Stimulated activated naive CD4-positive, alpha-beta T cell treated with Interleukin-2 at 50 U/mL for 16 hours (primary cell): ENCODE measurements at places on chromosomes 3 and 15.

- DNase-seq = no peak
These were observed 650.7 kb upstream of the ALCAM start for GRCh38 chr3:104715972-104716371.

DNA sequence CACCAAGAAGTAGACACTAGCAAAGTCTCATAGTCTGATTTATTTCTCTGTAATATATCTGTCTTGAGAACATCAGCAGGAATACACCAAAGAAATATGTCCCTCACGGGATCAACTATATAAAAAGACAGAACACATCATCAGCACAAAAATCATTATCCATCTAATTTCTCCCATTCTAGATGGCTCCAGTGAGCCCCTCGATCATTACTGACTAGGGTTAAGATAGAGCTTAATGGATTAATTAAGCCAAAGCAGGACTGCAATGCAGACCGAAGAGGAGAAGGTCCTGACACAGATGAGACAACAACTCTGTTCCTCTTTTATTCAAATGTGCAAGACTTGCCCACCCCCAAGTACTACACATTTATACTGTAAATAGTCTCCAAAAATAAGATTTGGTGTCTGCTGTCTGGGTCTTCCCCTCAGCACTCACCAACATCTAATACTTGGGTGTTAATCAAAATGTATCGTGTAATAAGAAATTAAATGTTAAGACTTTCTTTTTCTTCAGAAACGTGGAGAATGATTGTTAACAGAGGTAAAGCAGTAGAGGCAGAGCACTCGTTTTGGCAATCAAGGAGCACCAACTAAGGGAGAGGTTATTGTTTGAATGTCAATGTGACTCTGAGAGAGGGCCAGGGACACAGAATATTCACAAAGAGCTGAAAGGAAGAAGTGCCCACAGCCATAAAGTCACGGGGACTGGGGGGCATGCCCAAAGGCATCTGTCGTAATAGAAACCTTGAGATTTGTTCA lies 133.6 kb downstream of the TIGIT start:
- no peak for DNase-seq

GRCh38 chr15:64112073-64112772 lies 16.4 kb downstream of the SNX1 start:
- no peak for DNase-seq

GRCh38 chr3:191070201-191070600 lies 128.8 kb upstream of the OSTN start:
- DNase-seq = no peak

- no peak for DNase-seq
These were observed at the start of gene ARL14 for GRCh38 chr3:160676547-160677303. Gene ARL14 (plus strand): TSS chr3:160677160. CDS start chr3:160677347, 187 bp downstream.

GRCh38 chr3:150061288-150062024 lies 90.8 kb upstream of the PFN2 start:
- DNase-seq = no peak

- DNase-seq = no peak
These were observed 253.7 kb upstream of the TRIM42 start for GRCh38 chr3:140424211-140424610.
